Cerebellum (tissue), 4 donors: ENCODE measurements at places on chromosomes 7 and 10. TPM values are rescaled to one million over a fixed set of nuclear protein-coding genes. Genes with fewer than 3 reads are reported as not detected.

The MAGI2 gene
- 101 TPM for total RNA-seq

The MYPN gene
- total RNA-seq, result not detected

The CCSER2 gene
- total RNA-seq, result 118 TPM

The ZNF467 gene
- total RNA-seq, result 3.2 TPM

The KIAA1549 gene
- total RNA-seq, result 29.0 TPM

The KCP gene
- 3.4 TPM for total RNA-seq

The NME8 gene
- total RNA-seq, result not detected

The MACC1 gene
- 0.18 TPM for total RNA-seq

The PPP1R9A gene
- 62.0 TPM for total RNA-seq

The MOGAT3 gene
- not detected for total RNA-seq

The GDF2 gene
- total RNA-seq, result not detected

The TMEM225B gene
- total RNA-seq, result 0.27 TPM

The CPA1 gene
- total RNA-seq, result not detected

The PODXL gene
- total RNA-seq, result 17.1 TPM

The TEX47 gene
- total RNA-seq, result not detected

The CHAT gene
- total RNA-seq, result 7.4 TPM

The TACR2 gene
- total RNA-seq, result 0.82 TPM

The SLC26A3 gene
- 0.54 TPM for total RNA-seq

The NAT16 gene
- total RNA-seq, result 2.1 TPM

The NUP42 gene
- total RNA-seq, result 65.1 TPM

The C10orf62 gene
- total RNA-seq, result 0.73 TPM

The GARIN1A gene
- 1.9 TPM for total RNA-seq

The UCMA gene
- not detected for total RNA-seq
